ENCODE measurements at places on chromosomes 3 and 15.

GRCh38 chr15:68644083-68644904, 65.5 kb downstream of the CORO2B start:
- no peak for DNase-seq

DNA sequence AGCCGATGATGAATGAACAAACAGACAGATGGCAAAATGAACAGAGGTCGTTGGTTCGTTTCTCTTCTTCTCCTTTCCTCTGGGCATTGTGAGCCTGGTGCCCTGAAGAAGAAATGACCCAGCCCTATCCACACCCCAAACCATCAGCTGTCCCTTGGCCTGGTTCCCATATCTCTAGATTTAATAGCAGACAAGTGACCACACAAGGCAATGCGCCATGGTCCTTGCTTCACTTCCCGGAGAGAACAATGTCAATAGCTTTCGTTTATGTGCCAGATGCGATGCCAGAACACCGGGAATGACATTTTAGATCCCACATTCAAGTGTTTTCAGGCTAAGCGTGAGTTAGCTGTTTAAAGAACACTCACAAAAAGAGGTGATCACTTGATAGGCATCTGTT, 17.7 kb downstream of the POC1A start:
- no peak for DNase-seq

DNA sequence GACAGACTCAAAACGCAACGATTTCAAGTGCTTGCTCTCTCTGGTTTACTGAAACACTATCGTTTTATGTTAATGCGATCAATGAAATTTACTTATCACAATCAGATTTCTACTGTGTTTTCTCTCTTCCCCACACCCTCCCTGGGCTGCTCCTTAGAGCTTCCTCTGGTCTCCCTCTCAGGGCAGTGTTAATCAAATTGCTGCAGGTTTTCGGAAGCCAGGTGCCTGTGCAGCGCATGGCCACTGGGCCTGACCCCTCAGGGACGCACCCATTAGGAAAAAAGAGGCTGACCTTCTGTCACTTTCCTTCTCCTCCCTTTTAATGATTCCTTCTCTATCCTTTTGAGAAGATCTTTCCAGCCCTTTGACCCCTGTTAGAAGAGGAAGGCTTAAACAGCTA, 134.5 kb upstream of the ONECUT1 start:
- DNase-seq, result no peak

DNA sequence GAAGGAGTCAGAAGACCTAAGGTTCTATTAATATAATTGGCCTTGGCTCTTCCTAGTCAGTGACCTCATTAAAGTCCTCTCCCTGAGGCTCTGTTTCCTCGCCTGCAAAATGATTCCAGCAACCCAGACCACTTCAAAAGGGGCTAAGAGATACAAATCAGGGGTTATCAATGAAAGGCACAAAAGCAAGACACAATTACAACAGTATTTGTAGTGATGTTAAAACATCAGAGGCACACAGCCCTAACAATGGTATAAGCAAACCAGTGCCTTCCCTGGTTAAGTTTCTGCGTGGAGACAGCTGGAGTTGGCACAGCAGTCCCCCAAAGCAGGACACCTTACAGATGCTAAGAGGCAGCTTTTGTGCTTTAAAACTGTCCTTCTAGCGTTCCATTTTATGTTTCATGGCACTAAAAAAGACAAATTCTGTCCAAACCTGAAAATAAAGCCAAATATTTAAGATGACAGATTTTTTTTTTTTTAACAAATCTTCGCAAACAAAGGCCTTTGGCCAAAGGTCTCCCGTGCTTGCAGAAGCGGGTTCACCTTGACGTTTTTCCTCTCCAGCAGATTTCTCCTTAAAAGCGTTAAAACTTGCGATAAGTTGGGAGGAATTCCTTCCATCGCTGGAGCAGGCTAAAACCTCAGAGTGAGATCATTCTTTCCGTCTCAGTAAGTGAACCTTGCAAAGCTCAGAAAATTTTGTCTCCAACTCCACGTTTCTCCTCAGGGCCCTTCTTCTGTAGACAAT, 999 bp downstream of the ZNF280D start:
- DNase-seq, result no peak

DNA sequence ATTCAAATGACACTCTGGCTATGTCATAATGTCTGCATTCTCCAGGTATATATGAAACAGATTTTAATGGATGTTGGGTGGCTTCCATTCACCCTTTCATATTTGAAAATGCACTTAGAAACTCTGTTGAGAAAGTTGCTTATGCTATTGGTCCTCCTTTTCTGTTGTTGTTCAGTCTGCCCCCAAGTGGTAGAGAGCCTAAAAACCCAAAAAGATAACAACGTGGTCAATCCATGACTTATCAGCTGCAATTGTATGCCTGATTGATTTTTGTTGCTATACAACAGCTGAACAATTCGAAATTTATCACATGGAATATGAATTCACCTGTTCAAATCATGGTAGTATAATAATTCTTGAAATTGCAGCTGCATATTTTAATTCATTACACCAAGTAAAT, 279.8 kb downstream of the ROBO2 start:
- DNase-seq, result no peak

DNA sequence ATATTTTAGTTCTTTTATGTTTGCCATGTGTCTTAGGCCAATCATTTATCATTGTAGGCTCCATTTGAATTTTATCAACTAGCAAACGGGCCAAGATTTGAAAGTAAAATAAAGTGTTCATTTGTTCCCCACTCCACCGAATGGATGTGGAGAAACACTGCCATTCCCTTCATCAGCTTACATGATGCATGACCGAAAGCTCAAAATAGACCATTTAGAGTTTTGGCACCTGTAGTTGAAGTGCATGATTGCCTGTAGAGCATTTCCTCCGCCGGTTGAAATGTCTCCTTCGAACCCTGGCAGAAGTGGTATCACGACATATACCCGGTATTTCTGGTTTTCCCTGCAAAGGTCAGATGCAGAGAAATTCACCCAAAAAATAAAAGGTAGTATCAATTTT, 165.6 kb downstream of the PLD1 start:
- no peak for DNase-seq

DNA sequence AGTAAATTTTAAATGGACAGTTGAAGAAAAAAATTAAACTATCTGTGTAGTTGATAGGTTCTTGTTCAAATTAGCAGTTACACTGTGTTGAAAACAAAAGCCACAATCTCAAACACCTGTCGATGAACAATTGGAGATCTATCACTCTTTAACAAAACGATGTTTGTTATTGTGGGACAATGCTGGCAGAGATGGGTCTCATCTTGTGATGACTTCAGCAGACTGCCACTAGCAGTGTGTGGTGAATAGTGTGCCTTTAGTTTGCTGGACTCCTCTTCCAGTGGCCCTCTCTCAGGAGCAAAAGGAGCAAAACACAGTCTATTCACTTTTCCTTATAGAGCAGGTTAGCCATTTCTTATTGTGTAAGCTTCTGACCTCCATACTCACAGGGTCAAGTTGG, 14.7 kb upstream of the TRIM59 start:
- no peak for DNase-seq

DNA sequence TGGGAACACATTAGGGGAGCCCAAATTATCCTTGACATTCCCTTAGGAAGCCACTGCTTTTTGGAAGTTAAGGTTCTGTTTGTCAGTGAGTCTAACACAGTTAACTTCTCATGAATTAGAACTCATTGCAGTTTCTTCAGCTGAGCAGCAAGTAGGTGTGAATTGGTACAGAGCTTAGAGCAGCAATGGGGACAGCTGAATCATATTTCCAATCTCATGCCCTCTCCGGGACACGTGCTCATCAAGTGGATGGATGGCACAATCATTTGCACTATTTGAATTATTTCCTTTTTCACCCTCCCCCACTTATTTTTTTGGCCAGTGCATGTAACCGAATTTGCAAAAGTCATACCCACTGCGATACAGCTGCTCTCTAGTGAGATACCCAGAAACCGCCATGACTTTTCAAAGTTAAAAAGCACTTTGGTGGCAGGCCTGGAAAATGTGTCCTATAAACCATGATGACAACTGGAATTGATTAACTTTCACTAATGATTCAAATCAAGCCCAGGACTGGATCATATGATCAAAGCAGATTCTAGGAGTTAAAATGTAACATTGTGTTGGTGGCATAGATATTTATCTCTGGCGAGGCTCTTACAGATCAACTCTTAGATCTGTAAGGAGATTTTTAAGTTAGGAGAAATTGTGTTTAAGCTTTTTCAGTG, 76.4 kb downstream of the EBLN2 start:
- no peak for DNase-seq

GRCh38 chr3:16534640-16535262, 21.3 kb upstream of the RFTN1 start:
- DNase-seq, result no peak

DNA sequence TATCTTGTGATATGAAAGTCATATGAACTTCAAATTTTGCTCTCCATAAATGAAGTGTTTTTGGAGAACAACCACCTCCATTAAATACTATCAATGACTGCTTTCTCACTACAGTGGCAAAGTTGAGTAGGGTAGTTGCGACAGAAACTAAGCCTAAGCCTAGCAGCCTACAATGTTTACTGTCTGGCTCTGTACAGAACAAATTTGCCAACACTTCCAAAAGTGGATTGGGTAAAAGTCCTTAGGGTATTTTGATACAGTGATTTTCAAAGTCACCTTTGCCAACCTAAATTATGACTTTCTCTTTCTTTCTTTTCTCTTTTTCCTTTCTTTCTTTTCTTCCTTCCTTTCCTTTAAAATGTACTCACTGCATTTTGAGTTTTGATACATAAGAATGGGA, 142.6 kb downstream of the PLCL2 start:
- no peak for DNase-seq

DNA sequence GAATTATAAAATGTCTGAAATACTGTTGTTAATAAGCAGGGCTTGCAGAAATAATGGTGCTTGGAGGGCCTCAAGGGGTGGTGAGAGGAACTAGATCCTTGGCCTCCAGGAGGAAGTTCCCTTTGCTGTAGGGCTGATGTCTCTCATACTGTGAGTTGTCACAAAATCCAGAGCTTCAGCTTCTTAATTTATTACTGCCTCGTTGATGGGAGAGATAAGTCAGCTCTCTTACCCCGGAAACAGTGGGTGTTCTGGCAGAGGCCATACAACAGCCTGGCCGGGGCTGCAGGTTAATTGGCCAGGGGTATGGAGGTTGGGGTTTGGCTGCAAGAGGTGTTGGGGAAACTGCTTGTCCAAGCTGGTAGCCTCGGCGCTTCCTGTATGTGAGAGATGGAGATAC, 15.5 kb downstream of the MAPKAPK3 start:
- no peak for DNase-seq

- DNase-seq, result no peak
Observed at GRCh38 chr3:148758303-148758884, 60.7 kb downstream of the AGTR1 start.

DNA sequence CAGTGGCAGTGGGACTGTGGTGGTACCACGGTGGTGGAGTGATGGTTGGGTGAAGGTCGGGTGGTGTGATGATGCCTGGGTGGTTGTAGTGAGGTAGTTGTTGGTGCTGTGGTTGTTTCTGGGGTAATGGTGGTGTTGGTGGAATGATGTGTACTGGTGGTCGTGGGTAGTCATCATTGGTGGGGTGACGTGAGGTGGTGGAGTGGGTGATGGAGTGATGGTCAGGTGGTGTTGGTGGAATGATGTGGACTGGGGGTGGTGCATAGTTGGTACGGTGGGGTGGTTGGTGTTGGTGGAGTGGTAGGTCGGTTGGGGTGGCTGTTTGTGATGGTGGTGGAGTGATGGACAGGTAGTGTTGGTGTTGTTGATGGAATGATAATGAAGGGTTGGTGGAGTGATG, 87.1 kb downstream of the PDCD6IP start:
- no peak for DNase-seq

DNA sequence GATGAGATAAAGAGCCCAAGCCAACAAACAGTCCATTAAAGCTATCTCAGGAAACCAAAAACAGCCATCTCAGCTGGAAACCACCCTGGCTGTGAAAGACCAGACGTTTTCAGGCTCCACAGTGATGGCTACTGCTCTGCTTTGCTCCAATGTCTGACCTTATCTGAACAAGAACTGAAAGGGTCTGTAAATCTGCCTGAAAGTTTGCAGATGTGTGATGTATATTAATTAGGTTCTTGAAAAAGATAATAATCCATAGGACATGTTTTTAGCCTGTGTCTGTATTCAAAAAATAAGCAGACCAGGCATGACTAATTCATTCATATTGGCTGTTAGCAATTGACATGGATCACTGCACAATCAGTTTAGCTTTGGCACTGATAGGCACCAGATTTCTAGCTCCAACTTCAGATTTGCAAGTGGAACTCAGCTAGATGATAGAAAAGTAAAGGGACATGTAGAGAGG, 611.4 kb upstream of the NAALADL2 start:
- no peak for DNase-seq

- DNase-seq, result no peak
Observed at GRCh38 chr15:67311731-67312130, 57.1 kb downstream of the IQCH start.

- no peak for DNase-seq
Observed at GRCh38 chr3:184031187-184031792, at the start of gene HTR3D. TSS of gene HTR3D (plus strand) at chr3:184031742. CDS start at chr3:184031742, 0 bp downstream.

DNA sequence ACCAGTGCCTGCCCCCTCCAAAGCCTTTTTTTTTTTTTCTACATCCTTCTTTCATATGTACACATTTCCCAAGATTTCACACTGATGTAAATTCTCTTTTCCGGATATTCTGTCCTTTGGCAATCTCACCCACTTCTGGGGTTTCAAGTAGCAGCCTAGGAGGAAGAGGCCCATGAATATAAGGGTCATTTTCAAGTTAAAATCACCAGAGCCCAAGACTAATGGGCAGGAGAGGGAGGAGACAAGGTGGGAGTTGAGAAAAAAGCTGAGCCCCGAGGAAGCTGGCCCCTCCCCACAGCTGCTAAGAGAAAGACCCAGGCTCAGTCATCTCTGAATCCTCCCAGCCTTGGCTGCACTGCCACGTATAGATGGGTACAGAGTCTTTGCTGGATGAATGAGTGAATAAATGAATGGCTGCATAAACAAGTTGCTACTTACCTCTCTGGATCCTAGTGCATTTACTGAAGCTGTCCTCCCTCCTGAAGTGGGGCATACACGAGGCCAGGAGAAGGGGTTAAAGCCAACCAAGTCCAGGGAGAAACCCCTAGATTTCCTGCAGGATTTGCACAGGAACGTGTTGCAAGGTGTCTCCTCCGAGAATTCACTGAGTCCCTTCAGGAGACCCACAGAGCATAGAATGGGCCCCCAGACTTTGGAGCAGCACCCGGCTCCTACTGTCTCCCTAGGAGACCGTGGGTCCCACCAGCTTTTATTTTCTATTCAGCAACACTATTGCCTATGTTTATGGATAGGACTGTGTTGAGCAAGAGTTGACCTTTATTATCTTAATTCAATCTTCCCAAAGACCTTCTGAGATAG, 100.8 kb upstream of the LIPC start:
- no peak for DNase-seq

- DNase-seq, result no peak
Observed at GRCh38 chr15:80887148-80887547, 102.5 kb downstream of the MESD start.

DNA sequence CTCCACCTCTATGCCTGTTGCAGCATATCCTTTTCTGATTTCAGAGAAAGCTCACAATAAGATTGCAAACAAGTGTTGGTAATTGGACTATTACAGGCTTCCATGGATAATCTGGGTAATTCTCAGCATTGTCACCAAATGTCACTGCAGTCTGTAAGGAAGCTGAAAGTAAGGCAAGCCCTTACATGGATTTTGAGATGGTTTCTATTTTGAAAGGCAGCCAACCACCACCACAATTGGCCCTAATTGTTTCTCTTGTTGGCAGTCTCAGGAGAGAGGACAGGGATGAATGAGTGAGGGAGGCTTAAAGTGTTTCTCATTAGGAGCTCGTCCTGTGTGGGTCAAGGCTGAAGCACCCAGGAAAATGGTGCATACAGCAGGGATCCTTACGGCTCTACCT, 879.9 kb downstream of the TUSC7 start:
- no peak for DNase-seq

Measured in activated T-cell treated with anti-CD3 and anti-CD28 coated beads for 1 hour (primary cell).